ENCODE measurements at places on chromosomes 4 and X.

DNA sequence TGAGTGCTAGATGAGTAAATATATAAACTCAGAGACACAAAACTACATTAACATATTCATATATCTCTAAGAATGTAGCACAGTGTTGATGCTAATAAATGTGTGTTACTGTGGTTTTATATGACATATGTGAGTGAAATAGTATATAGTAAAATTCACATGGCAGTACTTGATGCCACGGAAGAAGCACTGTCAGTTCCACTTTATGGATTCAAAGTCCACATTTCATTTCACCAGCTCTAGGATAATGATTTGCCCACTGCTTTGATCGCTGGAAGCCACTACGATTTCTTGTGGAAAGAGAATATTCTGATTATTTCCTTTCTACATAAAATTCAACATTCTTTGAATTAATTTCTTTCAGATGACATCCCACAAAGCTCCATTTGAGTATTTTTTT, 181.2 kb downstream of the GBA3 start:
- no peak for DNase-seq

DNA sequence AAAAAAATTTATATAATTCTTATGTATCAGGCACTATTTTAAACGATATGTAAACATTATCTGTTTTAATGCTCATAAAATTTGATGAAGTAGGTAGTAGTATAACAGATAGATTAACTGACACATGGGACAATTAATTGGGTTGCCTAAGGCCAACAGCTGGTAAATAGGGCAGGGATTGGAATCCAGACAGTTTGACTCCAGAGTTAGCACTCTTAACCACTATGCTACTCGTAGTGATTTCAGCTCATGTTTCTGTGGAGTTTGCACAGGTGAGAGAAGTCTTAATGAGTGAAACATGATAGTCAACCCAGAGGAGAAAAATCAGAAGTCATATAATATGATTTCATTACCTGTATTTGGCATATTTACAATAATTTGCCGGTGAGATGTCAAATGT, 126.0 kb upstream of the WDFY3 start:
- no peak for DNase-seq

- no peak for DNase-seq
Measured at GRCh38 chrX:22338740-22339139, 66.0 kb downstream of the CBLL2 start.

DNA sequence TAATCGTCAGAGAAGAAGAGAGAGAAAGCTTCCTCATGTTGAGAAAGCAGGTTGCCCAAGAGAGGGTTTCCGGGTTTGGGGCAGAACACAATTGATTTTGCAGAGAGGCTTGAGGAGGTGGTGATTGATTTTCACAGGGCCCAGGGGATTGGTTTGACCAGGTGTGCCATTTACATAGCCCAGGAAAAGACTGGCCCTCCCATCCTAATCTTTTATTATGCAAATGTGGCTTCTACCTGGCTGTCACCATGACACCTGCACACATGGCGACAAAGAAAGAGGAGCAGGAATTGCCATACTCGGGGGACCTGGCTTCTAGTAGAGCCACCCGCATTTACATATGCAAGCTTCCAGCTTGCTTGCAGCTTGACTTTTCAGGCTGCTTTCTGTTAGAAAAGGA, 405.3 kb downstream of the PPP4R3C start:
- DNase-seq = no peak

DNA sequence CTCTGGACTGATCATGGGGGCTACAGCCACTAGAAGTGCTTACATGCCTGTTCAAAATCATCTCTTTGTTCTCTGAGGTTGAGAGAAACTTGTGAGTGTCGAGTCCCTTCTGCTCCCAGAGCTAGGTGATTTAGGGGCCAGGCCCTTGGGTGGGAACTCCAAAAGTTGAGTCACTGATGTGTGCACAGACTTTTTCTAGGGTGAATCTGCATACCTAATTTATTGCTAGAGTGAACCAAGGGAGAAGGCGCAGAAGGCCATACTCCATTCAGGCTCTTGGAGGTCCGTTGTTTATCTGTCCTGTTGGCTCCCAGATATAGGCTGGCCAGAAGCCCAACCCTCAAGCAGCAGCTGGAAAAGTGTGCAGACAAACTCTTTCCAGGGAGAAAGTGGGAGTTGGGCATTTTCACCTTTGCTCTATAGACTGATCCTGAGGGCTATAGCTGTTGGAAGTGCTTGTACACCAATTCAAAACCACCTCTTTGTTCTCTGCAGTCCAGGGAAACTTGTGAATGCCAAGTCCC, 80.8 kb upstream of the ARX start:
- DNase-seq = no peak

DNA sequence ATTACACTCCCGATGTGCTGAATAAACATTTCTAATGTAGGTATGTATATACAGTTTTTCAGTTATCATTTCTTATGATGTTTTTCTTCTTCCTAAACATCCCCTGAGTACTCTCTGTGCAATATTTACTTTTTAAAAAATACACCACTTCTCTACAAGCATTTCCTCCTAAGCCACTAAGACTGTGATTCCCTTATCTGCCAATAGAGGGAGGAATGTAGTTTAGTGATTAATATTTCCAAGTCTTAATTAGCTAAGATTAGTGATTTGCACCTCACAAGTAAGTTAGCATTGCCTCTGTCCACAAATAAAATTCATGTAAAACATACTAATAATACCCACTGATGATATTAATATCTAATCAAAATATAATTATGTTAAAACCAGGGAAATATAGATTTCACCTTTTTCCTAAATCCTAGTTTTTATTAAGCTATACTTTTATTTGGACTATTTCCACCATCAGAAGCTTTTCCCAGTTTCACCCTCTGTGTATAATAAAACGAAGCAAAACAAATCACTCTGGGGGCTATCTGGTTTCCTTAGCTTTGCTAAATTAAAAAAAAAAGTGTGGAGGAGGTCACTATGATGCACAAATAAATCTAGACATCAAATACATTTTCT, 909.1 kb downstream of the FAT4 start:
- no peak for DNase-seq

- no peak for DNase-seq
Measured at GRCh38 chrX:107766470-107767150, 9.0 kb downstream of the TSC22D3 start.

DNA sequence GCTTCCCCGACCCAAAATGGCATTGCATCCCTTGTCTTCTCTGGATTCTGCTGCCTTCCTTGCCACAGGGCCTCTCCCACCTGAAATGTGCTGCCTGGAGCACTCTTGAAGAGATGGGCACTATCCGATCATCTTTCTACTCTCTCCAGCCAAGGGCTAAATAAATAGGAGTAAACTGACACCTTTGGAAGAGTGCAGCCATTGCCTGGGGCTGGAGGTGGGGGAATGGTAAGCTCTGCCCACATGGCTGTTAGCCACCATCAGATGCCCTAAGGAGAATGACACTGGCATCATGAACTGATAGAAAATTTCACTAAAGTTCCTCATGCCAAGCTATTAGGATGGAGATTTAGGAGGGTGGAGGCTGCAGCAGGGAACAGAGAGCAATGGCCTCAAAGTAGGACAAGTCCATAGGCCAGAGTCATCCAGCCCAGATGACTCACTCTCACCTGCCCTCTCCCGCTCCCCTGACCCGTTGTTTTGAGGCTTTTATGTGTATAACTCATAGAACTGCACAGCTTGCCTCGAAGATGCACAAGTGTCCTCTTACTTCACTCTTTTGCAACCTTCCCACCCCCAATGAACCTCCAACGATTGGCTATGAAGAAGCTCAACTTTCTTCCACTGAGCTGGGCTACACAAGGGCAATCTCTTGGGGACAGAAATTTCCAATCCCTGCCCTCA, 822 bp upstream of the PFKFB1 start:
- no peak for DNase-seq

GRCh38 chrX:101693476-101693875, 33.8 kb upstream of the ARMCX2 start:
- no peak for DNase-seq

GRCh38 chr4:1933700-1934099, 62.5 kb downstream of the NSD2 start:
- DNase-seq = no peak

GRCh38 chrX:54193085-54193821, 10.2 kb upstream of the FAM120C start:
- DNase-seq = no peak

GRCh38 chr4:24000470-24000831, 110.6 kb upstream of the PPARGC1A start:
- peak; percentile 74 for DNase-seq

DNA sequence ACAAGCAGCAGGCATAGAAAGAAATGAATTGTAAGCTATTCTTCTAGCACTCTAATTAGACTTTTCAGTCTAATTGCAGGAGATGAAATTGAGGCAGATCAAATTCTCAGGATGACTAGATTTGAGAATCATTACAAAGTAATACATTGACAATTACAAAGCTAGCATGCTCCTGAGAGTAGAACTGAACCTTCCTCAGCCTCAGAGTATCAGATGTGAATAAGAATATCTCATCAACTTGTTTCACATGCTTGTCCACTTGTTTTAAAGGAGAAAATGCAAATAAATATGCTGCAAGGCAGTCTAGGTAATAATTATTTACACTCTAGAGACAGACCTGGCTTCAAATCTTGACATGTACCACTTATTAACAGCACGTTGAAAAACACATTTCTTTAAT, 491.0 kb upstream of the MAGEB2 start:
- DNase-seq = no peak

- no peak for DNase-seq
Measured at GRCh38 chr4:950136-951020, 18.1 kb downstream of the TMEM175 start.

DNA sequence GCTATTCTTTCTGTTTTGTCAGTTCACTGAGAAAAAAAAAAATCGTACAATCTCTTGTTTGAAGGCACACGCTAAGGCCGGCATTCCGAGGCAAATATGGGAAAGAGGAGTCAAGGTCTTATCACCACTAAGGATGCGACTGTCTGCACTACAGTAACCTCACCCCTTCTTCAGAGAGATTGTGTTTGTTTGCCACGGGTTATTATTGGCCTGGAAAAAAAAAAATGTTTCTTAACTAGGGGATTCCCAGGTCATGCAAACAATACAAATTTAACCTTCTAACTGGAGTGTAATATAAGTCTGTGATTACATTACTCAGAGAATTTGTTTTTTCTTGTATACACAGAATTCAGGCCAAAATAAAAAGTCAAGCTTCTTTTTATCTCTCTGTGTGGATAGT, 168.3 kb downstream of the TMA16 start:
- DNase-seq = no peak

DNA sequence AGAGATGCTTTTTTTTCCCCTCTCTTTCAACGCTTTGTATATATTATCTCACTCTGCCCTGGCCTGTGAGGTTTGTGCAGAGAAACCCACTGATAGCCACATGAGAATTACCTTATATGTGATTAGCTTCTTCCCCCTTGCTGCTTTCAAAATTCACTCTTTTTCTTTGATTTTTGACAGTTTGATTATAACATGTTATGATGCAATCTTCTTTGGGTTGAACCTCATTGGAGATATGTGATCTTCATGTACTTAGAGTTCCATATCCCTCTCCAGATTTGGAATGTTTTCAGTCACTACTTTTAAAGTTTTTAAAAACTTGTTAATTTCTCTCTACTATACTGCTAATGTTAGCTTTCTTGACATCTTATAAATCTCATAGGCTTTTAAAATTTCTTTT, 479.5 kb upstream of the AGA start:
- DNase-seq = no peak

GRCh38 chr4:155423671-155424070, 46.9 kb upstream of the MAP9 start:
- no peak for DNase-seq

DNA sequence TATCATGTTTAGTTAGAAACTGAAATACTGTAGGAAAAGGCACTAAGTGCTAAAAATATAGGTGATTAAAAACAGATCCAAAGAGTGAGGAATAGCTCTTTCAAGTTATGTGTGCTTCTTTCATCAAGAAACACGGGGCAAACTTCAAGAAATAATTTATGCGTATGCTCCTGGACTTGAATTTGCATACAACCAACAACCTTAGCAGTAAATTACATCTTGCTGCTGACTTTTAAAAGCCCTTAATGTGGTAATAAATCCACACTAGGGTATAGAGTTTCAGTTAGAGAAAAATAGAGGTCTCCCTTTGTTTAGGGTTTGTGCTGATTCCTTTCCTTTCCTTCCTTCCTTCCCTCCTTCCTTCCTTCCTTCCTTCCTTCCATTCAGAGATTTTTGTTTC, 94.5 kb upstream of the GC start:
- no peak for DNase-seq

DNA sequence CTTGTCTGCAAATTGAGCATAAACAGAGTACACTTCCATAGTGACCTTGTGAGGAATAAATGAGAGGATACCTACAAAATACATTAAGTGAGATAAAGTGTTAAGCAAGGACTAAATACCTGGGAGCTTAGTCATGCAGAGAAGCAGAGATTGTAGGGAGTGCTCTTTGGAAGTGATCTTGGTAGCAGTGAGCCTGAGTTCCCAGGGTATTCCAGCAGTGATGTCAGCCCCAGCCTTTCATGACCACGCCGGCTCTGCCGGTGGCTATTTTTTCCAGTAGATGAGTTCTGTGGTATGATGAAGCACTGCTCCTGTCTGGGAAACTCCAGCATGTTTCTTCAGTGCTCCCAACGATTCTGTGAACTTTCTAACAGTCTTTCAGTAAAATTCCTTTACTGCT, 391.5 kb upstream of the IGFBP7 start:
- no peak for DNase-seq

DNA sequence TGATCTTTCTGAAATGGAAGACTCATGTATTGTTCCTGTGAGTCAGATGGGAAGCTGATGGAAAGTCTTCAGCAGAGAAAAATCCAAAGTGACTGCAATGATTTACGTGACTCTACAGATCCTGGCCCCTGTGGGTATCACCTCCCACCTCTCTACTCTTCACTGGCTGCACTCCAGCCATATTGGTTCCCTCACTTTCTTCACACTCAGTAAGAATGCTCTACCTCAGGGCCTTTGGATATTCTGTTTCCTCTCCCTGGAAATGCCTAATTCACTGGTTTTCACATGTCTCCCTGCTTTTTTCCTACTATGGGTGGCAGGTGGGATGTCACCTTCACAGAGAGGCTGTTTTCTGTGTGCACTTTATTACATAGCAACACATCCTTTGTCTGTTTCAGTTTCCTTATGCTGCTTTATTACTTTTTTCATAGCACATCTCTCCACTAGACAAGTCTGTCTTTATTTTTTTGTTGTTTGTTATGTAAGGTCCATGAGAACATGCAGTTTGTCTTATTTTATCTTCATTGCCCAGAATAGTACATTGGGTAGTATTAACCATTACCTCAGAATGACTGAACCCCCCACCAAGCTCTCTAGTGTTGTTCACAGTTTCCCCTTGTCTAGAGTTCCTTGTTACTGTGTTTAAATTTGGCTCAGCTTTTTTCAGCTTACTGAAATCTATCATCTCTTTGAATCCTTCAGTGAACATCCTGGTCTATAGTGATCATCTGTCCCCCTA, 57.6 kb upstream of the CLNK start:
- no peak for DNase-seq

DNA sequence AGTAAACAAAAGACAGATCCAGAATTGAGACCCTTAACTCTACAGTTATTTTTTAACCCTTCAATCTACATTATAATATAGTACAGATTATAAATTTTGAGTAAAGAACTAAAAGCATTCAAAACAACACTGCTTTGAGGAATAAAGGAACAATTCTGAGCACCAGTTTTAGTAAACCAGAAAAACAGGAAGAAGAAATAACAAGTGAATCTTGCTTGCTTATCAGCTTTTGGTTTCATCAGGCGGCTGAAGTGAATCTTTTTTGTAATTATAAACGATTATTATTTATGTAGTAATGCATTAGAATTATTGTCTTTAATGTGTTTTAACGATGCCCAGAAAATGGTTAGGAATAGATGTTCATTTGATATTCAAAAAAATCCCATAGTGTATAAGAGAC, 305.4 kb downstream of the ARAP2 start:
- DNase-seq = no peak

Data from SK-N-DZ (cell line).